NCI-H446 (cell line): ENCODE measurements at places on chromosomes 6 and 20.
A peak's percentile ranks its signal among the peaks of the same experiment; 100 is the strongest.

DNA sequence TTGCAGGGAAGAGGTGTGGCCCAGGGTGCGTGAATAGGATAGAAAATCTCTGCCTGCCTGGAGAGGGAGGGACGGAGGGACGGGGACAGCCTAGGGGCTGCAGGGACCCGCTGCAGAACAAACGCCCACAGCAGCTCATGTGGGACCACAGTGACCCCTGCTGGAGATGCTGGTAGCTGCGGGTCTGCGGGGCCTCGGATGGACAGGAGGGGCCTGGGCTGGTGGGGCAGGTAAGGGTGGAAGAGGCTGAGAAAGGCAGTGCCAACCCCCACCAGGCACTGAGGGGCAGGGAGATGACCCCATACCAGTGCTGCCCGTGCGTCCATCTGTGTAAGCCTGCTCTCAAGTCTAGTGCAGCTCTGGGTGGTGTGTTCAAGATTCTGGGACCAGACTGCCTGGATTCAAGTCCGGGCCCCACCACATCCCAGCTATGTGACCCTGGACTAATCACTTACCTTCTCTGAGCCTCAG is 39.4 kb downstream of the KIAA1755 start:
- DNase-seq = peak; percentile 26

- DNase-seq = no peak
These were observed 50.9 kb upstream of the EZR start for GRCh38 chr6:158869826-158870648.

DNA sequence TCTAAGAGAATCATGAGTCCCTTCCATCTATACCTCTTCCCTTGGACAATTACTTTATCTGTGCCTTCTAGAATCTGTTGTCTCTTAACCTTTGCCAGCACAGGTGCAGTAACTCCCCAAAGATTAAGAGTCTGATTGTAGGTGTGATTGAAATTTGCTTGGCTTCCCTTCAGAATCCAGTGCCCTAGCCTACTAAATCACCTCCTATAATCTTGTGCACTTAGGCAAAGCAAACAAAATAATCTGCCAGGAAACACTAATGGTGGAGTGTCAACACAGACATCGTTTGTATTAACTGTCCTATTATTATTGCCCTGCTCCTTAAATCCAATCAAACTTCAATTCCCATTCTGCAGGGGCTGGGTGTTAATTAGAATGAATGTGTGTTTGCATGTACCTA is 28.0 kb downstream of the ID4 start:
- no peak for DNase-seq

DNA sequence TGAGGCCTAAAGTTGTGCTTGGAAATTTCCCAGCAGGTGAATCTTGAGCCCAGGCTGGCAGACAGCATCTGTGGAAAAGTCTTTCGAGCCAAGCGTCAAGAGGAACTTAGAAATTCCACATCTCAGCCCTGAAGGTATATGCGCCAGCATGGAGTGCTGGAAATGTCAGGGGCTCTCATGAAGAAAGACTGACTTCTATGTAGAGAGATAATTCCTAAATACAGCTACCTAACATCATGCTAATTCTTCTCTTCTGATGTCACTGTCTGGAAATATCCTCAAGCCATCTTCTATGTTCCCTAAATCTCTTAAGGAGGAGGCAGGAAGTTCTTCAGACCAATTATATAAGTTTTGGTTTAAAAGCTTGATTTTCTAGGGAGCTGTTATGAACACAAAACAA is 492.4 kb upstream of the MARCKS start:
- DNase-seq = no peak

DNA sequence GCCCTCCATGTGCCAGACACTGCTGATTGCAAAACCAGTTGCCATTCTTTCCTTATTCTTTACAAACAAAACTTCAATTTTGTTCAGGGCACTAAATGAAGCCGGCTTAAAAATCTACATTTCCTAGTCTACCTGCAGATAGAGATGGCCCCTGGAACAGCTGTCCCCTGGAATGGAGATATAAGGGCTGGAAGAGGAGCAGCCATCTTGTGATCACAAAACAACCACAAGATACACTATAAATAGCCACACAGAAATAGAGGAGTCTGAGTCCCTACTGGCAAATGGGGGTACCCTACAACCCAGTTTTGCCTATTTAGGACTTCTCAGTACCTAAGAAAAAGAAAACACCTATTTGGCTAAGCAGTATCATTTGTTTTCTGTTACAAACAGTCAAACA is 115.9 kb upstream of the BEND6 start:
- no peak for DNase-seq

DNA sequence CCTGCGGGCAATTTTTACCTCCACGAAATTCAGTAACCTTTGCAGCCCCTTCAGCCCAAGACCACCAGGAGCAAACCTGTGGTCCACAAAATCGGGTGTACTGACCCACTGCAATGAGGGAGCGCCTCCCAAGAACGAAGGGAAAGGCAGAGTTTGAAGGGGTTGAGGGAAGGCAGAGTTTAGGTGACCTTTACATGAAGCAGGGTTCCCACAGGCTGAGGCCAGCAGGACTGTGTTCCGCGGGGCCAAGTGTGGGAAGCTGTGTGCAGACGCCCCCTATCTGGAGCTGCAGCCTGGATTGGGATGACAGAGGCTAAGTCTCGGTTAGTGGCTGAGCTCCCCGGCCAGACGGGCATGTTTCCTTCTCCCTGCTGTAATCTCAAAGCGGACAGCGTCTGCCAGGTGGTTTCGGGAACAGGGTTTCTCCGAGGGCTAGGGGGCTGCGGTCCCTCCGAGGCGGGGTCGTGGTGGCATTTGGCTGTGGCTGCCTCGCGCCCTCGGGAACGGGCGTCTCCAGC is 826 bp upstream of the PYGB start:
- no peak for DNase-seq

- no peak for DNase-seq
These were observed 568.4 kb downstream of the NKAIN2 start for GRCh38 chr6:124371974-124372475.

DNA sequence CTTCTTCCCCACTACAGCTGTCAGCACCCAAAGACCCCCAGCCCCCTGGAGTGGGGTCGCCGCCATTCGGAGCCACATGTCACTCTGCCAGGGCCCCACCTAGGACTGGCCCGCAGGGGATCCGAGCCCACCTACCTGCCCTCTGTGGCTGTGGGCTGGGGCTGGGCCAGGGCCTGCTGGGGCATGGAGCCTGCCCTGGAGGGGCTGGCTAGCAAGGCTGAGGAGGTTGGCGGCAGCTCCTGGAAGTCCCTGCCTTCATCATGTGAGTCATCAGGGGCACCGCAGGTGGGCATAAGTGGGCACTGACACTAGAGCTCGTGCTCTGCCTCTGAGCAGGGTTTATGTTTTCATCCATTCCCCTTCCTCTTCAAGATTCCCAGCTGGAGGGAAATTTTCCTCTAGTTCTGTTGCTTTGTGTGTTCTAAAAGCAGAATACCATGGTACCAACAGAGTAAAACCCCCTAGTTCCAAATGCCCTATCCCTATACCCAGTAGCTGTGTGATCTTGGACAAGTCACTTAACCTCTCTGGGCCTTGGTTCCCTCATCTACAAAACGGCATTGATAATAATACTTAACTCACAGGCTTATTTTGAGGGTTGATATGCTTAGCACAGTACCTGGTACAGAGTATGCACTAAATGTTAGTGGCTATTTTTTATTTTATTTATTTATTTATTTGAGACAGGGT is 8.7 kb upstream of the FANCE start:
- no peak for DNase-seq

DNA sequence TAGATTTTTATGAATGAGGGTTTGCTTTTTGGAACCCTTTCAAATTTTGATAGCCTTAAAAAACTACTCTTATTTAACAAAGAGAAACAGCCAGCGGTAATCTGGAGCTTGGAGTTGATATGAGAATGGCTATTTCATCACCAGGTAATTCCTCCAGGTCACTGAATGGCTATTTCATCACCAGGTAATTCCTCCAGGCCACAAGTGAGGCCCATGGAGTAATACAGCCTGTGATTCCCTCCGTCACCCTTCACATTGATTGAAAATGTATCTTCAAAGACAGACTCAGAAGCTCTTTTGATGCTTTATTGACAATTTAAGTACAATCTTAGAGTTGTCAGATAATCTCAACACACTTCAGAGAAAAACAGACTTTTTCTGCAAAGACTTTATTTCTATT is 73.3 kb upstream of the AGPAT4 start:
- DNase-seq = no peak

- no peak for DNase-seq
These were observed 88.6 kb downstream of the RNF217 start for GRCh38 chr6:125050663-125051318.

DNA sequence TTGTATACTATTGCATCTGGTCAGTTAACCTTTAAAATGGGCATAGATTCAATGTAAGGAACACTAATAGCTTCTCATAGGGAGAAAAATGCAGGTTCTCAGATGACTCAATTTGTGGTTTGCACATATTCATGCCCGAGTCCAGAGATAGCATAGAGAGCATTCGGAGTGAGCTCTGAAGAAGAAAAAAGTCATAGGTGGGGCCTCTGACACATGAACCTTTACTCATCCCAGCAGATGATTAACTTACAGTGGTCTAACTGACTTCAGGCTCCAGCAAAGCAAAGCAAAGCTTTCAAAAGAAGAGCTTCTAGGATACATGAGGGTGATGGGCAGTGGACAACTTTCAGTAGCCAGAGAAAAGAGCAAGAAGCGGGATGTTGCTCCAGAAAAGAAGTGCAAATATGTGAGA is 55.3 kb upstream of the BTN3A2 start:
- no peak for DNase-seq

DNA sequence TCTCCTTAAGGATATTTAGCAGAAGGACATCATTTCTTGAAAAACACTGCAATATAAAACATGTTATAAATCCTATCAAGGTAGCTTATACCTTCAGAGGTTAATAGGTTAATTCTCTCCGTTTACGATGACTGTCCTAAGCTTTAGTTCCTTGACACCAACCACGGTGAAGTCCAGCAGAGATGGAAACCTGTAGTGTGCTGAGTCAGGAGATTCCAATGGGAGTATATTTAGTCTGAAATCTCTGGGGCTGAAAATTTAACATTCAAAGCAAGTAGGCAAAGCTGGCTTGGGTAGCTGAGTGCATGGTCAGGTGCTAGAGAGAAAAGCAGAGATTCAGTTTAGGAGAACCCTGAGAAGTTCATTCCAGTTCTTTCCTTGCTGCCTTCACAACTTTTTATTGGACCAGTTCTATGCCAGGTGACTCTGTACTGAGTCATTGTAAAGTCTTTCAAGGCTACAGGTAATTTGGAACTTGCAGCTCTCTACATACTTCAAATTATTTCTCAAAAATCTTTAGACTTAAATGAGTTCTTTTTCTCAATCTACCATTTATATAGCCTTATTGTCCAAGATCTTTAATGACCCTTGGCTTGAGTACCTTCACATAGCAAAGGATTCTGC is 1009.4 kb upstream of the FLRT3 start:
- no peak for DNase-seq

GRCh38 chr6:165876588-165876987 is 213.5 kb upstream of the PDE10A start:
- DNase-seq = no peak

- no peak for DNase-seq
These were observed 62.5 kb downstream of the AHI1 start for GRCh38 chr6:135434991-135435390.

DNA sequence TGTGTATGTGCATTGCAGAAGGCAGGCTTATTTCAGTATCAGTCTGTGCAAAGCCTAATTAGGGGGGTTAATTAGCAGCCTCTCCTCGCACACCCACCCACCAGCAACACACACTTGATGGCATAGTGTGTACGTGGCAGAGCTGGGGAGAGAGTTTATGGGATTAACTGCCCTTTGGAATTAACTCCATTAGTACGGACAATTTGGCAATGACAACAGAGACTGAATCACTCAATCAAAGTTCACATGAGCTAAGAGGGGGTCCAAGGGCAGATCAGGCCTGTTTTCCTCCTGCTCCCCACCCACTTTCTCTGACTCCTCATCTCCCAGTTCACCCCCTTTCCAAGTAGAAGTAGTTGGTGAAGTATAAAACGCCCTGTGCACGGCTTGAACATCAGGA is 69.5 kb downstream of the LRFN2 start:
- DNase-seq = no peak

DNA sequence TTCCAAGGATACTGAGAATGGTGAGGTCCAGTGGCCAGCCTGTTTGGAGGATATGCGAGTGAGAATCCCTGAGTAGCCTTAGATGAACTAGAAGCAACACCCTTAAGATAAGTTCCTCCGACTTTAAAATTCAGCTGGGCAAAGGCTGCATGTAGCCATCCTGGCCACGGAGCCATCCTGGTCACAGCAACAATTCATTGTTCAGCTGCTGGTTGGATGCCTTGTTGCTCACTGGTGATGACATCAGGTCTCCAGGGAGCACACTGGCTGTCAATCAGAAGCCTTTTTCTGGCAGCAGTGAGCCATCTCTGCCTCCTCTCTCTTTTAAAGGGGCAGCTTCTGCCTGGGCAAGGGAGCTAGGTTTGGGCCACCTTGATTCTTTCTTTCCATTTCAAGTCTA is 22.4 kb upstream of the RIMS4 start:
- peak; percentile 88 for DNase-seq

GRCh38 chr6:45148711-45149341 is 179.3 kb upstream of the RUNX2 start:
- no peak for DNase-seq

- no peak for DNase-seq
These were observed 917.7 kb downstream of the PHF3 start for GRCh38 chr6:64553249-64553786.

DNA sequence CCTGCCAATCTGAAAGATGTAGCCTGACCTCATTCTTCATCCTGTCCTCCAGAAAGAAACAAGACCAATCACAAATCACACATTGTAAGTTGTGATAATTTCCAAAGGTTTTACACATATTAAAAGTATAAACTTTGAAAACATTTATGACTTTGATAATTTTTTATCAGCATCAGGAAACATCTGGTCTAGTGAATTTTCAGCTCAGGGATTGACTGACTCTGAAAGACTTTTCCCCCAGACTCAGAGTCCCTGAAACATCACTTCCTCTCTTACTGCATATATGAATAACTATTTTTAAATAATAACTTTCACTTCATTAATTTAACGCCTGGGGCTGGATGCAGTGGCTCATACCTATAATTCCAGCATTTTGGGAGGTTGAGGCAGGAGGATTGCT is 48.5 kb upstream of the SSTR4 start:
- DNase-seq = no peak

GRCh38 chr6:70184723-70185122 is 118.2 kb downstream of the COL9A1 start:
- DNase-seq = no peak

DNA sequence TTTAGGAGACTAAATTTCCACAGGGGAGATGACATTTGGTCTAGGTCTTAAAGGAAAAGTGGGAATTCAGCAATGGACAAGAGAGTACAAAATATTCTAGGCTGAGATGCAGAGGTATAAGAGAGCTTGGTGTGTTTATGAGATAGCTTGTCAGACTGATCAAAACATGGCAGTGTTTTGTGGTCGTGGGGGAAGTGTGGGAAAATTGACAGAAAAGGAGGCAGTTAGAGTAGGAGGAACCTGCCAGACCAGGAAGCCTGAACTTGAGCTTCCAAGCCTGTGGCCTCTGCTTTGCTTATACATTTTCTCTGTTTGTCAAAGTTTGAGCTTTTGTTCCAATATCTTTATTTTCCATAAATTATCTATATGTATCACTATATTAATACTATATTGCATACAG is 69.5 kb upstream of the MAP3K7 start:
- no peak for DNase-seq

GRCh38 chr6:15465212-15465611 is 197.6 kb downstream of the DTNBP1 start:
- no peak for DNase-seq
